ENCODE measurements at places on chromosomes 7 and 10.

- DNase-seq = no peak
Measured at GRCh38 chr10:124745673-124746072, 1.5 kb upstream of the FAM53B start.

GRCh38 chr7:42720991-42721796, 190.7 kb downstream of the C7orf25 start:
- no peak for DNase-seq

- no peak for DNase-seq
Measured at GRCh38 chr10:64059884-64060283, 538.7 kb downstream of the REEP3 start.

- no peak for DNase-seq
Measured at GRCh38 chr7:79403879-79404278, 49.6 kb downstream of the MAGI2 start.

DNA sequence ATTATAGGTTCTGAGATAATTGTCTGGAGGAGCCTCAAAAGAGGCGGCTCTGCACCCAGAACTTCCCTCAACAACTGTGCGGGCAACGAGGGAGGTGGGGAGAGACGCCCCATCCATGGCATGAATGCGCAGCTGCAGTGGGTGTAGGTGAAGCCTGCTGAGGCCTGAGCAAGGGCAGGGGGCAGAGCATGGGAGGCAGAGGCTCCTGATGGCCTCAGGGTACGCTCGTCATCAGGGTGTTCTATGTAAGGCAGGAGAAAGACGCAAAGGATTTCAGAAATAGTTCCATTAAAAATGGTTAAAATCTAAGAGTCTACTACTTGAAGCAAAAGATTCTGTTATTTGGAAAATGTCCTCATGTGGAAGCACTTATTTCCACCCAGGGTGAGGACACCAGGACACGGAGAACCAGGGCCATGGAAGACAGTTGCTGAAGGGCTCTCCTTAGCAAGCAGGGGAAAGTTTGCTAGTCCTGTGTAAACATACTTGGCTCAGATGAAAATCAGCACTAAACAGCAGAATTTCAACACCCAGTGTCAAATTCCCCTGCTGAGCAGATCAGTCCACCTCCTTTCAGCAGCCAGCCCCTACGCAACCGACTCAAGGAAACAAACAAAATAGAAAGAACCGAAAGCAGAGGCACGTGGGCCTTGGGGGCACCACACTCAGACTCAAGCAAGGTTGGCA, 18.9 kb downstream of the INSIG1 start:
- no peak for DNase-seq

DNA sequence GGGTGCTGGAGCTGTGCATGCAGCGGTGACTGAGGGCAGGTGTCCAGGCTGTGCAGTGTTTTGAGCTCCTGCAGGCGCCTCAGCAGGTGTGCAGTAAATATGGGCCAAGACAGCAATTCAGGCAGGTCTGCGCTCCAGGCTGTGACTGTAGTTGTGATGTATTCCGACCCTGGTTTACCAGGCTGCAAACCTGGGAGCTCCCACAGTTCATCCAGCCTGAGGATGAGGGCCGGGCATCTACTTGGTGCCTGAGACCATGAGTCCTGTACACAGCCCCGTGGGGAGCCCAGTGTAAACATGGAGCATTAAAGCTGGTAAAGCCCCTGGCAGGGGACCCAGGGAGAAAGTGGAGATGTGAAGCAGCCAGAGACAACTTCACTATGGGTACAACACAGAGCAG, 82.8 kb downstream of the VOPP1 start:
- DNase-seq = no peak

DNA sequence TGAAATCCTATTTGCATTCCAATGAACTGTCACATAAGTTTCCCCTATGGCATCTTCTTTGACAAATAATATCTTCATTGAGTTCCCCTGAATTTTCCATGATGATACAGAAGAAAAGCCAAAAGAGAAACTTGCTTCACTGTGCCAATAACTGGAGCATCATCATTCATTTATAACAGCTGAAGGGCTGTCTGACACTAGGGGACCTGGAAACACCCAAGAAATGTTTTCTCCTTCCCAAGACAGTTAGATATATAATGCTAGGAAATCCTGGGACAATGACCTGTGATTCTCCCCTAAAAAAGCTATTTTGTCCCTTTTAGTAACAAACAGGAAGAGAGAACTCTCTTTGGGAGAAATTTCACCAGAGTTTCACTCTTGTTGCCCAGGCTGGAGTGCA, 133.6 kb downstream of the SEMA3C start:
- no peak for DNase-seq

DNA sequence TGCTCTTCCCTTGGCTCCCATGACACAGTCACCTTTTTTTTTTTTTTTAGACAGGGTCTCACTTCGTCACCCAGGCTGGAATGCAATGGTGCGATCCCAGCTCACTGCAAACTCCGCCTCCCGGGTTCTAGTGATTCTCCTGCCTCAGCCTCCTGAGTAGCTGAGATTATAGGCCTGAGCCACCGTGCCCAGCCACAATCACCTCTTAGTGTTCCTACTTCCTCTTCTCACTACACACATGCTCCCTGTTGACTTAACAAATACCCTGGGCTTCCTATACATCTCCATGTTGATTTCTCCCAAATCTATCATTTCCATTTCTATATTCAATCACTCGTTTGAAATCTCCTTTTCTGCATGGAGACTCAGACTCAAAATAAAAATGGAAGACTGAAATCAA, 91.7 kb downstream of the CUBN start:
- DNase-seq = no peak

GRCh38 chr7:255038-255435, 34.9 kb upstream of the FOXL3 start:
- no peak for DNase-seq

- no peak for DNase-seq
Measured at GRCh38 chr7:106965108-106965507, 79.4 kb upstream of the PRKAR2B start.

DNA sequence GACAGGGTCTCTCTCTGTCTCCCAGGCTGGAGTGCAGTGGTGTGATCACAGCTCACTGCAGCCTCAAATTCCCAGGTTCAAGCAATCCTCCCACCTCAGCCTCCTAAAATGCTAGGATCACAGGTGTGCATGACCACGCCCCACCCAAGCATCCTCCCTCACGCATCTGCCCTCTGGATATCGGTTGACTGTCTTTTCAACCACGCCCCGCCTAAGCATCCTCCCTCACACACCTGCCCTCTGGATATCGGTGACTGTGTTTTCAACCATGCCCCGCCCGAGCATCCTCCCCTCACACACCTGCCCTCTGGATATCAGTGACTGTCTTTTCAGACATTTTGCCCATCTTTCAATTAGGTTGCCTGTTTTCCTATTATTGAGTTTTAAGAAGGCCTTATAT, 140.5 kb downstream of the MAD1L1 start:
- no peak for DNase-seq

DNA sequence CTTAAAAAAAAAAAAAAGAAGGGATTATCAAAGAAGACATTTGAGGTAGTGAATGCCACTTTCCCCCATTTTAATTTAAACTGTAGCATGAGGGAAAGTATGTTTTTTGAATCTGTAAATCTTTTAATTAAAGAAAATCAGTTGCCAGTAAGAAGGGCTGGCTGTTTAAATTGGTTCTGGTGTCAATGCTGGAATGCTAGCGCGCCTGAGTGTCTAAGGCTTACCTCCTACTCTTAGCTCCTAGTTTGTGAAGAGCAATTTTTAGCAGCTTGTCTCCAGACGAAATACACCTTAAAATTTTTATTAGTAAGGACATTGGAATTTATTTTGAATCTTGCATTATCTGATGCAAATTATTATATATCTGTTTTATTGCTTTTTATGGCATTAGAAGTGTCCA, 54.1 kb downstream of the UBE3C start:
- no peak for DNase-seq

- DNase-seq = no peak
Measured at GRCh38 chr7:108034586-108034985, 31.6 kb upstream of the LAMB1 start.

- DNase-seq = no peak
Measured at GRCh38 chr7:37411444-37412034, 37.1 kb downstream of the ELMO1 start.

DNA sequence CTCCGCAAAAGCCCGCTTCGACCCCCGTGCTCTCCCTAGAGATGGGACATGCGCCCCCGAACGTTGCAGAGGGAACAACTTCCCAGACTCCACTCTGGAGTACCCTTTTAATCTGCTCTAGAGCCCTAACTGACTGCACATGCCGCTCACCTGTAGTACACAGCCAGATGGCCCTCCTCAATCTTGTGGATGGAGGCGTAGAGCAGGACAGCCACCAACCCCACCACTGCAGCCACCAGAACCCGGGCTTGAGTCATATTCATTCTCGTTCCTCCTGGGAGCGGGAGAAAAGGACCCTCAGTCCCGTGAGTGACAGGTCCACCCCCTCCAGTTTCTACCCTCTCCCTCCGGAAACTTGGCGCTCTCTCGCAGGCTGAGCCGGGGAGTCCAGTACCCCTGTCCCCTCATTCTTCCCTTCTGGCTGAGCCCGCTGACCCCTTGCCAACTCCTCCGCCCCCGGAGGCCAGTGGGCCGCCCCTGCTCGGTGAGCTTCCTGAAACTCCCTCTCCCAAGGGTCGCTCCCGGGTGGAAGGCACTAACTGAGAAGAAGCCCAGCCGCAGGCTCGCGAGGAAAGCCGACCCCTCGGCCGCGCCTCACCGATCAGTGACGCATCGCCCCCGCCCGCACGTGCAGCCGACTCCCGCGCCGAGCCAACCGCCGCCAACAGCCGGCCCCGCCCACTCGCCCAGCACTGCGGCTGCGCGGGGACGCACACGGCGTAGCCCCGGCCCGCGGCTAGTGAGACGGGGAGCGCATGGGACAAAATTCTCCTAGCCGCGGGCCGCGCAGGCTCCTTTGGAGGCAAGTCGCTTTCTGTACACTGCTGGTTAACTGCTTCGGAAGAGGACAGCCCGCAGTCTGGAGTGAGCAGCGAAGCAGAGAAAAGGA, at the start of gene ERLIN1:
TSS of gene ERLIN1 (minus strand) at position 666 of the 889 bp plus-strand sequence. CDS start at position 263, 403 bp downstream.
- DNase-seq = peak; percentile 63

- DNase-seq = no peak
Measured at GRCh38 chr7:151837285-151838042, 39.5 kb downstream of the PRKAG2 start.

DNA sequence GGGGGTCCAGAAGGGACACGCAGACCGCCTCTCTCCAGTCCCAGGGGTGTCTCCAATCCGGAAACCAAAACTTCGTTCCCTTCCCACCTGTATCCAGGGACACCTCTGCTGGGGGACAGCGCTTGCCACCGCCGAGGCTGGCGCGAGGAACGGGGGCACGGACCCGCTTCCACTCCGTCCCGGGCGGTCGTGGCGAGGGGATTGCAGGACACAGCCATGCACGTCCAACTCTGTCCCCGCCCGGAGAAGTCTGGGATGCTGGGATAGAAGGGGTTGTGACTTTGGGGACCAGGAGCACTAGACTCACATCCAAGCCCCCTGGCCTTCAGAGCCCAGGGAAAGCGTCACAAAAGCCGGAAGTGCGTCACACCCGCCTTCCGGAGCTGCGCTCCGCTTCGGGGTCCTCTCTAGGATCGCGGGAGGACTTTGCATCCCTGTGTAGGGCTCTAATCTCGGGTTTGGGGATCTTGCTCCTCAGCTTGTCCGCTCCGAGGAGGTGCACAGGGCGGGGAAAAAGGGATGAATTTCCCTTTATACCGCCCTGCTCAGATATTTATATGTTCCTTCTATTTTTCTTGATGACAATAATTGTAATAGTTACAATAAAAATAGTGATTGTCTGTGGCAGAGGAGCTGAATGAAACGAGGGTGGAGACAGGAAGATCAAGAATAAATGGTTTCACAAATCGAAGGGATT, at the start of gene FAM200A:
TSS of gene FAM200A (minus strand) at position 348 of the 697 bp plus-strand sequence. CDS start 3,707 bp downstream, outside the sequence.
- DNase-seq = no peak

- no peak for DNase-seq
Measured at GRCh38 chr10:28890121-28890950, 213.0 kb downstream of the BAMBI start.

DNA sequence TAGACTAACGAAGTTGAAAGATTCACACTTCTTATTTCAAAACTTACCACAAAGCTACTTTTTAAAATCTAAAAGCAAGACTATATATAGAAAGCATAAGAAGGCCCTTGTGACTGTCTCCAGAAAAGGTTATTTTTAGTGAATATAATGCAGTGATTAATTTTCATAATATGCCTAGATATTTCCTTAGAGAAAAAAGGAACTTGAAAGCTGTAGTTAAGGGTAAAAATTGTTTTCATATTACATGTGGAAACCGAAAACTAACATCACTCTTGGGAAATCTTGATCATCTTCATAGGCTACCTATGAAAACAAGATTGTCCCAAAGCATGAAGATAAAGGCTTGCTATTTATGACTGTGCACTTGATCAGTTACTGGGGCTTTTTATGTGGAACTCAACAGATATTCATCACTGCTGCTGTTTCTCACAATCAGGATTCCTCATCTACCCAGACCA, 223.2 kb downstream of the SH2D4B start:
- no peak for DNase-seq

DNA sequence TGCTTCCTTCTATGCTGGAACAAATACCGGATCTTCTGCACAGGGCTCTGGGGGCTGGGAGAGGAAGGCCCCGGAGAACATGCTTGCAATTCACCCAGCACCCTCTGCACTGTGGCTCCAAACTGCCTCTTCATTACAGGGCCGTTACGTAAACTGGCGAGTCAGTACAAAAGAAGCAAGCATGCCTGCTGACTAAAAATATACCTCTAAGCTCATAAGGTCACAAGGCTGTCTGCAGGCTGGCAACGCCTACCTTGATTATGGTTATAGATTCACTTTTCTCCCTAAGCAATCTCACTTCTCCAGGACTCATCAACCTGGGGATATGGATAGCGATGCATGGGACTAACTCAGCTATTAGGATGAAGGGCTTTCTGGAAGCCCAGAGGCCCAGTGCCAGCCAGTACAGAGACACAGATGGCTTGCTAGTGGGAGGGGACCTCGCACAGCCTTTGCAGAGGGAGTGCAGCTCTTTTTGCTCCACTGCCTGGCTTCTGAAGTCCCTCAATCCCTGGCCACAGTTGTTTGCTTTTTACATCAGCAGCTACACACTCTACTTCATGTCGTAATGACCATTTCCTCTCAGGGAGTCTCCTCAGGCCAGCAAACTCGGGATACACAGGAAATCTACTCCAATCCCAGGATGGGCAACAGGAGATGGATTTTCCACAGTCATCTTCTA, 96.1 kb downstream of the SH3PXD2A start:
- no peak for DNase-seq

GRCh38 chr7:415646-416525, 103.8 kb downstream of the PDGFA start:
- no peak for DNase-seq

GRCh38 chr10:132962623-132963429, 20.5 kb upstream of the CFAP46 start:
- DNase-seq = no peak

GRCh38 chr7:127741764-127742375, 89.9 kb downstream of the SND1 start:
- no peak for DNase-seq

Measured in esophagus squamous epithelium (tissue), 5 donors.